Head of caudate nucleus (tissue), 42 donors: ENCODE measurements at places on chromosomes 7 and 10.

DNA sequence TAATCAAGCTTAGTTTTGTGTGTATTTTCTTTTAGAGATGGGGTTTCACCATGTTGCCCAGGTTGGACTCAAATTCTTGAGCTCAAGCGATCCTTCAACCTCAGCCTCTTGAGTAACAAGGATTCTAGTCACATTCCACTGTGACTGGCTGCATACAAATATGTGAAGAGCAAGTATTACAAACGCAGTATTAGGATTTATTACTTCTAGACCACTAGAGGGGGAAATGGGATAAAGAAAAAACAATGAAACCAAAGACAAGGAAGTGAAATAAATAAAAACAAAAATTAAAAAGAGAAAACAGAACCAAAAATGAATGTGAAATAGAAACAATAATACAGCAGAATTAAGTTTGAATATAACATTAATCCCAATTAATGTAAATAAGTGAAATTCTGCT is 308.7 kb downstream of the ANKRD30A start:
- no peak for DNase-seq

DNA sequence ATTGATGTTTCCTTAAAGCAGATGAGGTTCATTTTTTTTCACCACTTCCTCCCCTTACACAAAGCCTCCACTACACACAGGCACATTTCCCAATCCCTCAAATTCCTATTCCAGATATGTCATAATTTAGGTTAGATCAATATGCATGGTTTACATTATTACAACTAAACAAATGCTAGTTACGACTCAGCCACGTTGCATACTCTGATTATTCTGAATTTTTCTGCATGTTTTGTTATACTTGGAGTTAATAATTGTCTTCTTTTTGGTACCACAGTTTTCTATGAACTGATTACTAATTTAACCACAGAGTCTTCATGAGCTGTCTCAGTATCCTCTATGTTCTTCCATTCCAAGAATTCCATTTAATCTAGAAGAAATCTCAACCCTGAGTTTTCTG is 4.4 kb upstream of the BICC1 start:
- no peak for DNase-seq

- DNase-seq: no peak
Measured at GRCh38 chr7:22588351-22588750, 88.4 kb upstream of the STEAP1B start.

DNA sequence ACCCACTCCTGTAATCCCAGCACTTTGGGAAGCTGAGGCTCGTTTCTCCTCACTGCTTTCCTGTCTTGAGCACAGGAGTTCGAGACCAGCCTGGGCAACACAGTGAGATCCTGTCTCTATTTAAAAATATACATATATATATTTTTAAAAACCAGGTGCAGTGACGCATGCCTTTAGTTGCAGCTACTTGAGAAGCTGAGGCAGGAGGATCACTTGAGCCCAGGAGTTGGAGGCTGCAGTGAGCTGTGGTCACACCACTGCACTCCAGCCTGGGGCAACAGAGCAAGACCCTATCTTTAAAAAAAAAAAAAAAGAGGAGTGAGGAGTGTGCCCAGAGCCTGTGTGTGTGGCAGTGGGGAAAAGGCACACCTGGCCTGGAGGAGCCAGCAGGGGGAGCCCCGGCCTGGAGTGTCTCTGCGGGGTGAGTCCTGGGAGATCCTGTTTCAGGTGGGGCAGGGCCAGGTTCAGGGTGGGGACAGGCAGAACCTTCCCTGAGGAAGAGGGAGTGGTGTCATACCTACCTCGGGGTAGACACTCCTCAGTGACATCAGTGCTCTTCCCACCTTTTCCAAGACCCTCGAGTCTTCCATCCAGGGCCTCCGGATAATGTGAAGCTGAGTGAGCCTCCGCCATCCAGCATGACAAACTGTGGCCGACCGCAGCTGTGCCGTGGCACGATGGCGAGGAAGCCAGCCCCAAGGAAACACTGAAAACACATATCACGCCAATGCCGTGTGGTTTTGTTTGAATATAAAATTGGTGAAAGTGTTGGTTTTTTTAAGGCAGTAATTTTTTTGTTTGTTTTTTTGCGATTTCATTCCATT is 9.0 kb upstream of the ARPC1B start:
- DNase-seq: peak; percentile 35

- no peak for DNase-seq
Measured at GRCh38 chr7:90693939-90694338, 97.8 kb downstream of the CDK14 start.

DNA sequence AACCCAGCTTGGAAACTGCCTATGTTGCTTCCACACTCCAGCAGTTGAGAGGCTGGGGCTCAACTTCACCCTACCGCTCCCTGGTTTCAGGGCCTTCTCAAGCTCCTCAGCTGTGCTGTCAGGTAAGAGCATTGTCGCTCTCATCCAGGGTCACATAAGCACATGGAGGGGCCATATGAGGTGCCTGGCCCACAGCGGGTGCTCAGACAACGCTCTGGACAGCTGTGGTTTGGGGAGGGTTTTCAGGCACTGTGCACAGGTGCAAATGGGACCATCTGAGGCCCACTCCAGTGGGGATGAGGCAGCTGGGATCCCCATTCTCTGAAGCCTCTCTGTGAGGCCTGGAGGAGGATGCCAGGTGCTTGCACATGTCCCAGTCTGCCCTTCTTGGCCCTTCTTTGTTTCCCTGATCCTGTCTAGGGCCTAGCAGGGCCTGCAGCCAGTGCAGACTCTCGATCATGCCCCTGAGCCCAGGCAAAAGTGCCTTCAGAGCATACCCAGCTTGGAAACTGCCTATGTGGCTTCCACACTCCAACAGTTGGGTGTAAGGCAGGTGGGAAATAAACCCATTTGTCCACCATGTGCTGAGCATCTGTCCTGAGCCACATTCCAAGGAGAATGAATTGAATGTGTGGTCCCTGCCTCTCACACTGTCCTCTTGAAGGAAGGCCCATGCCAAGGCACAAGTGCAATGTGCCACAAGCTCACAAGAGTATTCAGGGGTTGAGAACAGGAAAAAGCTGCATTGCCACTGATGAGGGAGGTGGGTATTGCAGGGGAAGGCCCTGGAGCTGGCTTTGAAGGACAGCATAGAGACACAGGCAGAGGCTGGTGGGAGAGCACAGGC is 40.3 kb downstream of the VSTM4 start:
- DNase-seq: no peak

GRCh38 chr10:30828164-30828563 is 198.6 kb upstream of the LYZL2 start:
- DNase-seq: no peak

GRCh38 chr7:89123871-89124270 is 328.3 kb upstream of the TEX47 start:
- no peak for DNase-seq

GRCh38 chr10:132866601-132867381 is 75.6 kb downstream of the CFAP46 start:
- DNase-seq: no peak

DNA sequence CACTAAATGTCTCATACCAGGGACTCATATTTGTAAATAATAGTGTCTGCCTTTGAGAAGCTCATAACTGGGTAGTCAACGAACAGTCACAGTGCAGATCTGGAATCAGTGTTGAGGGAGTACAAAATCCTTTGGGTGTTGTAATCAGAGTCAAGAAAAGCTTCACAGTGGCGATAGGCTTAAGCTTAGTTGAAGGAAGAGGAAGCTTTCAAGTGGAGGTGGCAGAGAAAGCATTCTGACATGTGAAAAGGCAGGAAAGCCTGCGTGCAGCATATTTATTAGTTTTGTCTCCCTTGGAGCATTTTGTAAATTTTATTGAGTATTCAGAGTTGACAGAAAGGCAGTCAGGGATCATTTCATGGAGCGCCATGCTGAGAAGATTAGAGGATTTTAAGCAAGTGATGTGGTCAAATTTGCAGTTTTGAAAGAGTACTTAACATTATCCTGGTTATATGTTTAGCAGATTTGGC is 104.9 kb downstream of the ADK start:
- no peak for DNase-seq

DNA sequence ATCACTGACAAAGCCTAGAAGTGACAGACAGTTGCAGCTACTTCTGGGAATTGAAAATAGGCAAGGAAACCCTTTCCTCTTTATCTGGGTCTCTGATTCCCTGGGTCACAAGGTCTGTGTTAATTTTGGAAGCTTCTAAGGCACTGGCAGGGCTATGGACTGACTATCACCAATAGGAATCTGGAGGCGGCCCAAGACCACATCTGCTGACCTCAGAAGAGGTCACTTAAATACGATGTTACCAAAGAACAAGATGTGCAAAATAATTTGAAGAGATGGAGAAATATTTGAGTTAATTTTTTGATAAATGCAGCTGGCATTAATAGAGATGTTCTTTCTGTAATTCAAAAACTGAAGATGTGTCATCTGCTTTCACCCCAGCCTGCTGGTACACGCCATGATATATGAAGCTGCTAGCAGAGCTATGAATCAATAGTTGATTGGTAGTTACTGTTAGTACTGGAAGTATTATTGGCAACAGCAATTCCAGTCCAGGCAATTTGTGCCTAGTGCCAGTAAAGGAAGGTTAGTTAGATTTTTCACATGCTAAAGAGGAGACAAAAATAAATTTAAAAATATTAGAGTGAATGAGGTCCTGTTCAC is 5.5 kb upstream of the STEAP4 start:
- no peak for DNase-seq

DNA sequence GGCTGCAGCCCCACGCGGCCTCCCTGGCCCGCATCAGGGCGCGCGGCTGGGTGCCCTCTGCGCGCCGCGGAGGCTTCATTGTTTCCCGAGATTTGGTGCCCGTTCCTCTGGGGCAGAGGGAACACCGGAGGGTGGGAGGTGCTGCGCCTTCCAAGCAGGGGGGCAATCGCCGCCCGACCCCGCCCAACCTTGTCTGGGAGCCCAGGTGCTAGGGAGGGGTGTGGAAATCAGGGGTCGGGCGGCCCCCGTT is 1.0 kb upstream of the NRP1 start:
- DNase-seq: no peak

DNA sequence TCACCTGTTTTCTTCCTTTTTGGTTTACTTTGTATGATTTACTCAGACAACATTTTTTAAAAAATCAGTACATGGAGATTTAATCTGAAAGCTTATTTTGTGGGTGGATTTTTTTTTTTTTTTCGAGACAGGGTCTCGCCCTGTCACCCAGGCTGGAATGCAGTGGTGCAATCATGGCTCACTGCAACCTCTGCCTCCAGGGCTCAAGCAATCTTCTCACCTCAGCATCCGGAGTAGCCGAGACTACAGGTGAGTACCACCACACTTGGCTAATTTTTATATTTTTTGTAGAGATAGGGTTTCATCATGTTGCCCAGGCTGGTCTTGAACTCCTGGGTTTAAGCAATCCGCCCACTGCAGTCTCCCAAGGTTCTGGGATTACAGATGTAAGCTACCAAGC is 2.5 kb downstream of the GSTO1 start:
- DNase-seq: no peak
